ENCODE measurements at places on chromosomes 6 and 20. TPM values are rescaled to one million over a fixed set of nuclear protein-coding genes. Genes with fewer than 3 reads are reported as not detected.

TNF gene
- total RNA-seq: 0.61 TPM

BTNL2 gene
- not detected for total RNA-seq

SLC35F1 gene
- 0.32 TPM for total RNA-seq

TNFAIP3 gene
- 4.0 TPM for total RNA-seq

DEFB132 gene
- total RNA-seq: not detected

SLC17A9 gene
- total RNA-seq: 0.95 TPM

GRCh38 chr6:143721642-143722041 is 43.9 kb downstream of the PHACTR2 start:
- DNase-seq: no peak

- DNase-seq: peak; percentile 67
Measured at GRCh38 chr6:34237722-34238584, 1.3 kb downstream of the HMGA1 start.

DNA sequence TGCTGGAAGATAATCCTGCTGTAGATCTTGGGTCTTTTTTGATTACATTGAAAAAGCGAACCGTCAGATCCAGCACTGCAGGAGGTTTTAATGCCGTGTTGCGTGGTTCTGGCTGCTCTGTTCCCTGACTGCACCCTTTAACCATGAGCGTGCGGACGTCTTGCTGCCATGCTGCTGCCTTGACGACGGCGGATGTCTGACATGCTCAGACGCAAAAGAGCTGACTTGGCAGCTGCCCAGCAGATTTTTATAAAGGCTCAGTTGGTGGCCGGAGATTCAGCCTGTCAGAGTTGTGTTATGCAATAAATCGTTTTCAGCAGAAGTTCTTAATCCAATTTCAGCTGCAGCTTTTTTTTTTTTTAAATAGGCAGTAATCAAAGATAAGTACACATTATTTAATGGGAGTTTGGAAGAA is 119.4 kb downstream of the JARID2 start:
- DNase-seq: peak; percentile 91

- DNase-seq: no peak
Measured at GRCh38 chr6:136683209-136683941, 108.9 kb downstream of the MAP3K5 start.

GRCh38 chr6:33156561-33156960 is 35.7 kb downstream of the COL11A2 start:
- no peak for DNase-seq

DNA sequence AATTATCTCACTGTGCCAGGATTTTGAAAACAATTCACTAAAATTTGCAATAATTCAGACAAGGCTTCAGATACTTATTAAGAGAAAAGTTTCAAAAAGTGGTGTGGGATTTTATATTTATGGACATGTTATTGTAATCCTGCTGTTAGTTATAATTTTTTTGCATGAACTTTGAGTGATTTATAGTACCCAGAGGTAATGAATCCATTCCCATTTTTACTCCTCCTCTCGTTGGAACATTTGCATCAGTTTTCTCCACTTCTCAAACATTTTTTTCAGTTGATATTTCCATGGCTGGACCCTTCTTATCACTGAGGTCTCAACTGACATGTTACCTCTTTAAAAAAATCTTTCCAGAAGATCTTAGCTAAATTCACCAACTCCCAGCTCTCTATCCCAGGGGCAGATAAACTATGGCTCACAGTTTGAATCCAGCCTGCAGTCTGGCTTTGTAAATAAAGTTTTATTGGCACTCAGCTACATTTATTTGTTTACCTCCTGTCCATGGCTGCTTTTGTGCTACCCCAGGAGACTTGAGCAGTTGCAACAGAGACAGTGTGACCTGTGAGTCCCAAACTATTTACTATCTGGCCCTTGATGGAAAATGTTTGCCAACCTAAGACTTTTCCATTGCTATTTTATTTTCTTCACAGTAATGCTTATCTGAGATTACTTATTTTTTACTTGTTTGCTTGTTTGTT is 83.4 kb downstream of the TSHZ2 start:
- DNase-seq: no peak

GRCh38 chr20:36543184-36544133 is 2.1 kb downstream of the MYL9 start:
- DNase-seq: peak; percentile 88

DNA sequence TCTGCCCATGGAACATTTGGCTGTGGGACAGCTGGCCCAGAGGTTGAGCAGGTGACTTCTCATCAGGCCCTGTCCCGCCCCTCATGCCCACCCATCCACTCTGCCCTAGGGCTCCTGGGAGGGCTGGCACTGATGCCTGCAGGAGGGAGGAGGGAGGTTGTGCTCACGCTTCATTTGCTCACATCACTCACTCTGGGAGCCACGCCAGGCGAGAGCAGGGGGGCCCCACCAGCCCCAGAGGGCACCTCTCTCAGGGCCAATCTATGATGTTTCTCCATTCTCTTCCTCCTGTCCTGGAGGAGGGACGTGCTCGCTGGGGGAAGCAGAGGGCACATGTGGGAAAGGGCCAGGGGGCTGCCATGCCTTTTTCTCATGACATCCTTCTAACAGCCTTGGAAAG is 10.9 kb upstream of the GLP1R start:
- DNase-seq: no peak

DNA sequence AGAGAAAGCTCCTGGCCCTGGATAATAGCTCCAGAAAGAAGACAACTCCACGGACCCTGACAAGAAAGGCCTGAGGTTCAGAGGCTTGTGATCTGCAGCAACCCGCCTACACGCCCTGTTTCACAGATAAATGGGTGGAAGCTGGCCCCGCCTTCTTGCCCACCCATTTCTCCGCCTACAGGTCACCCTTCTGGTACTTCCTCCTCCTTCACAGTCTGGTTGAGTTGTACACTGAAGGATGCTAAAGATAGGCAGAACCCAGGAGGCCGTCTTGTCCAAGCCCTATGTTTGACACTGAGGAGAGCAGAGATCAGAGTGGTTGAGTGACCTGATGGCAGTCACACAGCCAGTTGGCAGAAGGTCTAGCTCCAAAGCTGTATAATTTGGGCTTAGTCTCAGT is 34.2 kb upstream of the MDGA1 start:
- DNase-seq: no peak

DNA sequence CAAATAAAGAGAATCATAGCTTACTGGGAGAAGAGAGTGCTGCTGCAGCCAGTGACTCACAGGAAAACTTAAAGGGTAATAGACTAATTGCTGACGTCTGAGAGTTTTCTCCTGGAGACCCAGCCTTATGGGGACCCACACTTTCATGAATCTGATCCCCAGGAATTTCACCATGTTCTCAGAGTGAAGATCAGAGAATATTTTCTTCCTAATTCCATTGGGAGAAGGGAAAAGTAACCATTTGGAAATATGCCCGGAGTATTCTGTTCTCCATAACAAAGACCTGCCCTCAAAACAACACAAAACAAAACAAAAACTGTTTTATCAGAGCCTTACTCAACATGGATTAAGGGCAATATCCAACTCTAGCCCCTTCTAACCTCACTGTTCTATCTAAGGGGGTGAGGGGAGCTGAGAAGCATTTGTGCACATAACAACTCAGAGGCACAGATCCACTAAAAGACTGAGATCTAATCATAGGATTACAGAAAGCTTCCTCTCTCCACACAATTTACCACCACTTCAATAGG is 168.2 kb upstream of the SSTR4 start:
- no peak for DNase-seq

GRCh38 chr20:2688041-2688591 is 4.5 kb upstream of the EBF4 start:
- peak; percentile 34 for DNase-seq

DNA sequence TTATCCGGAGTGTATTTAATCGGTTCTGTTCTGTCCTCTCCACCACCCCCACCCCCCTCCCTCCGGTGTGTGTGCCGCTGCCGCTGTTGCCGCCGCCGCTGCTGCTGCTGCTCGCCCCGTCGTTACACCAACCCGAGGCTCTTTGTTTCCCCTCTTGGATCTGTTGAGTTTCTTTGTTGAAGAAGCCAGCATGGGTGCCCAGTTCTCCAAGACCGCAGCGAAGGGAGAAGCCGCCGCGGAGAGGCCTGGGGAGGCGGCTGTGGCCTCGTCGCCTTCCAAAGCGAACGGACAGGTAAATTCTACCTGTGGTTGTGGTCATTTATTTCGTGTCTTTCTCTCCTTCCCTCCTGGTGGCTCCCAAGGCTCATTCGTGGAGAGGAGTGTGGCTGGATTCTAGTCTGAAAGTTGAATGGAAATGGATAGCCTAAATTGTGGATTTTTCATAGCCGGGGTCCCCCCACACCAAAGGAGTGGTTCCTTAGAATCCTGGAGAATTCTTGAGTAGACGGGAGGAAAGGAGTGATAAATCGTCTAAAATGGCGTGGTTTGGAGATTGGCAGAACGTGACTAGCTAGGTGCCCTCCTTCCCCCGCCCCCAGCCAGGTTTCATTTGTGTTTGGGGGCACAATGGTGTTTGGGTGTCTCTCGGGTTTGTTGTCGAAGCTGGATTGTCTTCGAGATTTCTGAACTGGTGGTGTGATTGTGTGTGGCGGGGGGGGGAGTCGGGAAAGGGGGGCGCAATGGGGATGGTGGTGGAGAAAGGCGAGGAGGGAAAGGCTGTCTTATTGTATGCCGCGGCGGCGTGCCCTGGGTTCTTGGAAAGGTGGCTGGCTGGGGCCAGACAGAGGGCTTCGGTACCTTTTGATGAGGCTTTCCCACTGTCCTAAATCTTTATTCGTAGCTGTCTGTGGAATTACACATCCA is 673 bp downstream of the MARCKS start:
- peak; percentile 38 for DNase-seq

DNA sequence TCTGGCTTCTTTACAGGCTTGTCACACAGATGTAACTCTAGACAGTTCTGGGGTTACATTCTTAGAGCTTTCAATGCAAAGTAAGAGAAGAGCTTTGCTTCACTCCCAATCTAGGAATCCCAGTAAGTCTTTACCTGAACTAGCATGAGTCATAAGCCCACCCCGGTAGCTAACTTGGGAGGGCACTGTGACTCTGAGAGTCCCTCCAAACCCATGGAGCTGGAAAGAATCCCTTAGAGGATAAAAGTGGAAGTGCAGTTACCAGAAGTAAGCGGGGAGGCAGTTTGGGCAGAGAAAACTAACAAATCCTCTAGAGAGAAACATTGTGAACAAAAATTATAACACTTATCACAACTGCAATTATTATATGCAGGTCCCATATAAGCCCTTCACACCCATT is 84.0 kb upstream of the SMLR1 start:
- no peak for DNase-seq

DNA sequence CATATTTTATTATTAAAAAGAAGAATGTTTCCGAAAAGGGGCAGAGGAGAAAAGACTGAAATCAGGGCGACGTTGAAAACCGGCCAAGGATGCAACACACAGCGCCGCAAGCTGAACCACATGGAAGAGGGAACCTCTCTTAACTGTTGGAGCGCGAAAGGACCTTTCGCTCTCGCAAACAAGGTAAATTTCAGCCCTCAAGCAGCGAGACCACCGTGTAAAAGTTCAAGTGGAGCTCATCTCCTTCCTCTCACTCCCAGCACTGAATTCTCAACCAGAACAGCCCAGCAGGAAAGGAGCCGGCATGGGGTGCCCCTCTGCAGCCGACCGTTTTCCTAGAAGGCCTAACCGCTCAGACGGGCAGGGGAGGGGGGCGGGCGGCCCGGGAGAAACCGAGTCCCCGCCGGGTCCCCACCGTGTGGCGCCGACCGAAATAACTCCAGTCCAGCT is 621 bp downstream of the GPR63 start:
- no peak for DNase-seq

DNA sequence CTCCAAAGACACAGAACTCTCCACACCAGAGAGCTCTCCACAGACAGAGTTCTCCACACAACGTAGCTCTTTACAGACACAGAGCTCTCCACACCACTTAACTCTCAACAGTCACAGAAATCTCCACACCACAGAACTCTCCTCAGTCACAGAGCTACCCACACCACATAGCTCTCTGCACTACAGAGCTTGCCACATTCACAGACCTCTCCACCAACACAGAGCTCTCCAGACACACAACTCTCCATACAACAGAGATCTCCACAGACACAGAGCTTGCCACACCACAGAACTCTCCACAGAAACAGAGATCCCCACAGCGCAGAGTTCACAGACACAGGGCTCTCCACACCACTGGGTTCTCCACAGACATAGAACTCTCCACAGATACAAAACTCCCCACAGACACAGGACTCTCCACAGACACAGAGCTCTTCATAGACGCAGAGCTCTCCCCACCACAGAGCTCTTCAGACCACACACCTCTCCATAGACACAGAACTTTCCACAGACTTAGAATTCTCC is 52.5 kb downstream of the ERMARD start:
- no peak for DNase-seq

DNA sequence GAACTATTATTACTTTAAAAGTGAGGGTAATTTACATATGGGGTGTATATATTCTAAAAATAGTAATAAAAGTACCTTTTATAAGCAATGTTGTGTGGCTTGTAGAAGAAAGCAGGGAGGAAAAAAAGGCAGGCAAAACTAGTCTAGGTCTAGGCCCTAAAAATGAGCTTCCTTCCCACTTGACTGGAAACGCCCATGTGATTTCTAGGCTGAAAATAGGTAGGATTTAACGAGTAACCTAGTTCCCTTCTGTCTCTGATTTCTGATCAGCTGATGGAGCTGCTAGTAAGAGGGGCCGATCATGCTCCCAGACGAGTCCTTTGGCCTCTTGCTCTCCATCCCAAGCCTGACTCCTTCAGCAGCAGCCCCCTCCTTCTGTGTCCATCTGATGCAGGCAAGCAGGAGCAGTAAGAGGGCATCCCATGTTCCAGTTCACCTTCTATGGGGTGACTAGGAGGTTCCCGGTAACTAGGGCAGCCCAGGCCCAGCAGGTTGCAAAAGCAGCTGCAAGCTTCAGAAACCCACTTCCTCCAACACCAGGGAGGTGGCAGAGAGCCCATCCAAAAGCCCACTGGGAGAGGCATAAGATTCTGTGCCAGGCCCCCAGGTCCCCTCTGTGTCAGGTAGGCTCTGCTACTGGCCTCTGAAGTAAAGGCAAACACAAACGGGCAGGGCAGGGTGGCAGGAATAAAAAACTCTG is 24.4 kb downstream of the TBC1D20 start:
- DNase-seq: no peak

- DNase-seq: no peak
Measured at GRCh38 chr6:154378518-154378917, 21.9 kb upstream of the IPCEF1 start.
